Glutamatergic neuron (in vitro differentiated cells): ENCODE measurements at places on chromosomes 16 and 17.

- peak; percentile 98 for DNase-seq
Measured at GRCh38 chr16:3150346-3151218, 15.8 kb downstream of the ZNF213 start.

GRCh38 chr16:13997933-13998332 is 73.2 kb upstream of the MRTFB start:
- no peak for DNase-seq

GRCh38 chr17:79632432-79632735 is 21.5 kb upstream of the RBFOX3 start:
- DNase-seq: no peak

DNA sequence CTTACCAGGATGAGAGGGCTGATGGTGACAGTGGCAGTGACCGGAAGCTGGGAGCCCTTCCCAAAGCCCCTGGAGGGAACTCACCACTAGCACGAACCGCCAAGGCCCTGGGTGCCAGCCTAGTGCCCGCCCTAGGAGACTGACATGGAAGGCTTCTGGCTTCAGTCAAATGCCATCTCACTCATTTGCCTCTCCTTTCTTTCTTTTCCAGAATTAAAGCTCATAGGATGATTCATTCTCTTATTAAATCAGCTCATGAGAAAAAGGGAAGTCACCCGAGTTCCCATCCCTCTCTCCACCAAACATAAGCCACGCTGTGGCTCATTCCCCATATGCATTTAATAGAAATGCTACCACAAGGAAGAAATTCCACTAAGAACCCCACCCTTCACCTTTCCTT is 12.1 kb downstream of the CUEDC1 start:
- DNase-seq: no peak

DNA sequence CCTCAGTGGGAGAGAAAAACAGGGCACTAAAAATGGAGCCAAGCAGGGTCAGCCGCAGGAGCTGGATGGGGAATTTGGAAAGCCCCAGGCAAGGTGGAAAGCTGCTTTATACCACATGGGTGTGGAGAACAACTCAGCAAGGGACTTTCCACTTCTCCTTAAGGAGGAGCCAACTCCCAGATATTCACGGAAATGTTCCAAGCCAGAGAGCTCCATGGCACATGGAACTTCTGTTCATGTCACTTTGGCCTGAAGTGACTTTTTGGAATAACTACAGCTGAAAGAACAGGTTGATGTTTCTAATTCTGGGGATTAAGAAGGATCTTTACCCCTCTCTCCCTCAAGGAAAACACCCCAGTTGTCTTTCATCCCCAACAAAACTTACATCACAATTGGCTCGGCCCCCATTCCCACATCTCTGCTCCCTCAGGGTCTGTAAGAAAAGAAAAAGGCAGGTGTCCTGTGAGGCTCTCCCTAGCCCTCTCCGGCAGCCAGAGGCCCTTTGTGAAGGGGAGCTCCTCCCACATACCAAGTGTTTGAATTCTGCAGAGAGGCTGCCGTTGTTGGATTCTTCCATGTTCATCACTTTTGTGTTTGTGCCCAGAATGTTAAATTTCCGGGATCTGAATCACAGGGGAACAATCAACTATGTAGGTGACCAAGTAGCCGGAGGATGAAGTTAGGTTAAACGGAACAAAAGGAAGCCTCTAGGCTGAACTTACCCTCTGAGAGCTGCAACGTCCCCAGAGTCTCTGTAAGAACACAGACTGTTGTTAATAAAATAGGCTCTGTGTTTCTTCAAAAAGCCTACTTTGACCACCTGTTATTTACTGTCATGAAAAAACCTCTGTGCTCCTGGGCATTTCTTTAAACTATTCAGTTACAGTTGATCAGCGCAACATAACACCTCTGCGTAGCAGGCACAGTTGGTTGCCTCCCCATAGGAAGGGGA is 41.0 kb downstream of the STAT5A start:
- no peak for DNase-seq
